Umbilical cord (tissue), 2 donors: ENCODE measurements at places on chromosomes 2 and 18.

DNA sequence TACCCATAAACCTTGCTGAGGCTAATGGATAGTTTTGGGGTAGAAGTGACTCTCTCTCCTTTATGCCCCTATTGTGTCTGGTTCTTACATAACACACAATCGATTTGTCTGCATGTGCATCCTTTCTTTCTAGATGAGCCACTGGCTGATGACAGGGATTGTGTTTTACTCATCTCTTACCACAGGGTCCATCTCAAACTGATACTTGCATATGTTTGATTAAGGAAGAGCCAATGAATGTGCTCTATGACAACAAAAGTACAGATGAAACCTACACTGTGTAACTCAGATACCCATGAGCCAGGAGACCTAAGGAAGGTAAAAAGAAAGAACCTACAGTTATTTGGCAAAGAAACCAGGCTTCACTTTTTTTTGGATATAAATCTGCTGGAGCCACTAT lies 13.2 kb upstream of the BZW1 start:
- no peak for DNase-seq

GRCh38 chr2:84077496-84077895 lies 381.6 kb downstream of the SUCLG1 start:
- no peak for DNase-seq

- no peak for DNase-seq
These were observed 819 bp downstream of the TGIF1 start for GRCh38 chr18:3450799-3451182.

- no peak for DNase-seq
These were observed 86.6 kb upstream of the ODC1 start for GRCh38 chr2:10534514-10535250.
